ENCODE measurements at places on chromosomes 2 and 18. TPM values are rescaled to one million over a fixed set of nuclear protein-coding genes. Genes with fewer than 3 reads are reported as not detected.

The RAB17 gene
- 1.6 TPM for total RNA-seq

The NAT8 gene
- not detected for total RNA-seq

The UGT1A3 gene
- total RNA-seq = not detected

The SLC9A4 gene
- not detected for total RNA-seq

The RESP18 gene
- not detected for total RNA-seq

The SESTD1 gene
- 39.4 TPM for total RNA-seq

The CFC1 gene
- not detected for total RNA-seq

The METAP1D gene
- total RNA-seq = 7.6 TPM

The ALPI gene
- total RNA-seq = not detected

All from pulmonary artery endothelial cell (primary cell).